ENCODE measurements at places on chromosomes 12 and 14. TPM values are rescaled to one million over a fixed set of nuclear protein-coding genes. Genes with fewer than 3 reads are reported as not detected.

EFCAB11 gene
- total RNA-seq, result 7.9 TPM

PLD4 gene
- not detected for total RNA-seq

FAIM2 gene
- total RNA-seq, result 2.8 TPM

HSPB8 gene
- total RNA-seq, result 11.1 TPM

DDX51 gene
- total RNA-seq, result 8.2 TPM

BCL11B gene
- total RNA-seq, result not detected

PRH1 gene
- 7.3 TPM for total RNA-seq

RND1 gene
- total RNA-seq, result not detected

RFLNA gene
- 4.9 TPM for total RNA-seq

PLBD1 gene
- 0.51 TPM for total RNA-seq

- peak; percentile 10 for DNase-seq
These were observed 23.7 kb downstream of the PLXNC1 start for GRCh38 chr12:94172031-94172430.

DNA sequence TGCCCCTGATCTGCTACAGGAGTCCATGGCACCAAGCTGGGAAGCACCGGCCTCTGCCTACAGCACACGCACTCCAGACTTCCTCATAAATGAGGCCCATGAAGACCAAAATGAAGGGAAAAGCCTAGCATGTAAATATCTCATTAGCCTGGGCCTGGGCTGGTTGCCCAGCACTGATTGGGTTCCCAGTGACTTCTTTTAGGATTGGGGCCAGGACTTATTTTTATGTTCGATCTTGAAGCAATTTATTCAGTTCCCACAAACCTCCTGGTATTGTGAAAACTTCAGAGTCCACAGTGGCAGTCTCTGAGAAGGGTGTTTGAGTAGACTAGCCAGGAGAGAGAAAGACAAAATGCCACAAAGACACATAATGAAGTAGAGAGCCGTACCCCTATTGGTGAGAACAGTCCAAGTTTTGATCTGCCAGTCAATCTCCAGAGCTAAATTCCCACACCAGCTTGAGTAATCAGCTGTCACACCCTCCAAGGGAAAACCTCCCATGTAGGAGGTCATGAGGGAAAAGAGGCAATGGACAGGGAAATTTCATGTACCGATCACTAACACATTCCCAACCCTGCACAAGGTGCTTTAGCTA, 78.2 kb downstream of the PHLDA1 start:
- DNase-seq, result peak; percentile 63

DNA sequence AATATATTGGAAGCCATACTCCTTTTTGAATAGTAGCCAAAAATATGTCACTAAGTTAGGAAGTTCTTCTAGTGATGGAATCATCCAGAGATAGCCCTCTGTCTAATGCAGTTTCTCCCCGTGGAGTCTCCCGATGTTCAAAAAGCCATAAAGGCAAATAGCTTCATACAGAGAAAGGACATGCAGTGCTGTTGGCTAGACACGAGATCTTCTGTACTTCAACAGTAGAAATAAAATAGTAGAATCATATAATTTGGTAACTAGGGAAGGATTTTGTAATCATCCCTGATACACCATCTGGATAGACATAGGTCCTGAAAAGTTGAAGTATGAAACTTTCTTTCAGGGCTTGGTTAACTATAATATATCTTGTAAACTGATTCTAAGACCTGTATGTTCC, 27.6 kb downstream of the LRFN5 start:
- peak; percentile 15 for DNase-seq

DNA sequence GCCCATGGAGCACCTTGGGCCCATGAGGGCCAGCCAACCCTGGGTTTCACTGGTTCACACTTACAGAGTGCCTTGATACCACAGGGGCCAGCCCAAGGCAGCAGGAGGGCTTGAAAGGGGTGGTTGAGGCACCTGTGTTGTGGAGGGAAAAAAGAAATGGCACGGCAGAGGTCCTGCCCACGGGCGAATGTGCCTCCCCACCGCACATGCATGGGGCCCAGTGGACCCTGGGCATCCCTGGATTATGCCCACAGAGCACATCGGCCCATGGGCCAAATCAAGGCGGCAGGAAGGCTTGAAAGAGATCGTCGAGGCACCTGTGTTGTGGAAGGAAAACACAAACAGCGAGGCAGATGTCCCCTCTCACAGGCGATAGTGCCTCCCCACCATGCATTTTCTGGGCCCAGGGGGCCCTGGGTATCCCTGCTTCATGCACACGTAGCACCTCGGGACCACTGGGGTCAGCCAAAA, 378.1 kb downstream of the ALG10 start:
- DNase-seq, result no peak

DNA sequence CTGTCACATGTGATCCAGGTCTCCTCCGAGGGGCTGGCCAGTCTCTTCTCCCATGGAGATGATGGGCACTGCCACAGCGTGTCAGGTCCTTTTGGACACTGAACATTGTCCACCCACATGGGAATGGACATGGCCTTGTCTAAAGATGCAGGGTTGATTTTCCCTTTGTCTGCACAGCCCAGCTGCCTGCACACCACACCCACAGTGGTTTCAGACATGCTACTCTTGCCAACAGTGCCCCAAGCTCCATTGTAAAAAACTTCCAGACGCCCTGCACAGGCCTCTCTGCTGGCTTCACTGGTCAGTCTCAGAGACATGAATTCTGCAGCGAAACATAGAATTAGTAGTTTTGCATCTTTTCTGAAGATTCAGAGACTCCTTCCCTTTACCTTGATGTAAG, 18.5 kb downstream of the CD163 start:
- DNase-seq, result no peak

DNA sequence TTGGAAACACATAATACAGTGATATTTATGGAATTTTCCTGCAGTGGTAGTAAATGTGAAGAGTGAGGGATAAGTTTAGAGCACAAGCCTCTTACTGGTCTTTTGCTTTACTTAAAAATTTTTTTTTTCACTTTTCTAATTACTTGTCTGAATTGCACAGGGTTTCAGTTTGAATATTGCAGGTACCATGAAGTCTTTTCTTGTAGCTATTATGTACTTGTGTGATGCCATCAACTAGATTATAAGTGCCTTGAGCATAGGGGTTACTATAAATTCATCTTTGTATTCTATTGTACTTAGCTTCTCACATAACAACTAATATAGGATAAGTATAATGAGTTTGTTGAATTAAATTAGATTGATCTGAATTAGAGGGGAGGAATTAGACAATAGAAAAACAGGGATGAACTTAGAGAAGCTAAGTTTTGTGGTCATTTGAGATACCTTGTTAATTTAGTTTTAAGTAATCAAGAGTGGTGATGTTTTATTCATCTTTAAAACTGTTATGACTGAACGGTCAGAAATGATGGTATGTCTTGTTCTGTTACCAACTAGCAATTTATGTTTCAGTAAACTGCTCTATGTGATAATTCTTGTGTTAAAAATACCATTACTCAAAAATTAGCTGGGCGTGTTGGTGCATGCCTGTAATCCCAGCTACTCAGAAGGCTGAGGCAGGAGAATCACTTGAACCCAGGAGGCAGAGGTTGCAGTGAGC, 42.1 kb downstream of the CCDC91 start:
- DNase-seq, result no peak

DNA sequence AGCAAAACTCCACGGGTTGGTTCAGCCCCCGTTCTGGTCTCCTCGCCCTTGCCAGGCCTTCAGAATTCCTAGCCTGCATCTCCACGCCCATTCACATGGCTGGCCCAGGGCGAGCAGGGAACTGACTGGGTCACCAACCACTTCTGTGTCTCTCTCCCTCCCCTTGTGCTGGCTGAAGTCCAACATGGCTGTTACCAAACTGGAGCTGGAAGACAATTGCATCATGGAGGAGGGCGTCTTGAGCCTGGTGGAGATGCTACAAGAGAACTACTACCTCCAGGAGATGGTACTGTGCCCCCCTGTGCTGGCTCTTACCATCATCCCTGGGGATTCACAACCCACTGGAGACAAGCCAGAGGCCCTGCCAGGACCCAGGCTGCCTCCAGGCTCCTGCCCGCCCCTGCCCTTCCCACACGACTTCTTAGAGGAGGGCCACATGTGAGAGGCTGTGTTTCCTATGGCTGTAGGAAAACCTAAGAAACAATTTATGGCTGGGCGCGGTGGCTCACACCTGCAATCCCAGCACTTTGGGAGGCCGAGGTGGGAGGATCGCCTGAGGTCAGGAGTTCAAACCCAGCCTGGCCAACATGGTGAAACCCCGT, 9.9 kb downstream of the LRRC74A start:
- peak; percentile 14 for DNase-seq

GRCh38 chr12:124381456-124382296, 86.8 kb downstream of the RFLNA start:
- DNase-seq, result peak; percentile 90

GRCh38 chr12:49133590-49133989, 2.4 kb upstream of the TUBA1B start:
- no peak for DNase-seq

DNA sequence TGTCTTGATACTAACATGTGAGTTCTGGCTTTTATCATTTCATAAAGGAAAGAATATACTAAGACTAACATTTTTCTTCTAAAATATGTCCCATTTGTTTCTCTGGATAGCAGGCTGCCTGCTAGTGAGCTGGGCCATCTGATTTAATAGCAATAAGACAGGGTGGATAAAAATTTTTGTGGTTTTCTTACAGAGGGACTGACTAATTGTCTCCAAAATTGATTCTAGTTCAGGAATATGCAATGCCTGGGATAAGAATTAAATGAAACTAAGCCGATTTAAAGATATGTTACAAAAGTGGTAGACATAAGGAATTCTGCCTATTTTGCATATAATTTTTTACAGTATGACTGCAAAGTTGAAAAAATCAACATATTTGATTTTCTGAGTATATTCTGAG, 252.9 kb upstream of the NAV3 start:
- peak; percentile 69 for DNase-seq
